ENCODE measurements at places on chromosomes 4 and X.

DNA sequence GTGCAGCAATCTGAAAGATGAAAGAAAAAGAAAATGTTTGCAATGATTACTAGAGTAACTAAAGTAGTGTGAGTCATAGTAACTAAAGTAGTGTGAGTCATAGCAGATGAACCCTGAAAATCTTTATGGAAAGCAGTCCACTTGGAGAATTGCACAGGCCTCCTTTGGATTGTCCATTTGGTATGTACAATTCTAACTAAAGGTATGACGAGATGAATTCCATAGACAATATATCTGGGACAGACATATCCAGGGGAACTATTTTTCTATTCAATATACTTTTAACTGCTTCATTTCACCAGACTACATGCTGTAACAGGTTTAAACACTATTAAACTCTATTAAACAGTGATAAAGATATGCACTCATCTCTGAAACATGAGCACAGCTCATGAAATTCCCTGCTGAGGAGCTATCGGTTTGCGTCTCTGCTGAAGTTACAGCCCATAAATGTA, 798.7 kb downstream of the PCDH7 start:
- DNase-seq, result no peak

DNA sequence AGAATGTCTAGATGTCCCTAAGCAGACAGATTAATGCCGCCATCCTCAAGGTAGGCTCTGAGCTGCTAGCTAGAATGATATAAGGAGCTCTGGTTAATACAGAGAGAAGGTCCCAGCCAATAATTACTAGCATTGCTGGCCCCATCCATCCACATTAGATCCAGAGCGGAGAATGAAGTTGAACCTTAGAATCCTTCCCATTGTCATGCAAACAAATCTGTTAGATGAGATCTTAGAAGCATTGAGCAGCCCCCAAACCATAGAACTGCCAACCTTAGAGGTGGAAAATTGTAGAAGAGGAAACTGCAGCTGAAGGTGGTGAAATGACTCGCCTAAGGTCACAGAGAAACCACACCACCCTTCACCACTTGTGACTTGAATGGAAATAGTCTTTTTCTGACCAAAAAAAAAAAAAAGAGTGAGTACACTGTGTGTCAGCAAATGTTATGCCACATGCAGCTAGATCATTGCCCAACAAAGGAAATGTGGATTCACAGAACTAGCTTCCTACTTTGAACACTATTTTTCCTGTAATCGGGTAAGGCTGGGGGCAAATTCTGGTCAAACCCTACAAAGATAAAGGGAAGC, 162.1 kb downstream of the SMIM20 start:
- peak; percentile 12 for DNase-seq

GRCh38 chr4:8642651-8643321, 50.2 kb downstream of the CPZ start:
- no peak for DNase-seq

- DNase-seq, result no peak
Observed at GRCh38 chr4:173502282-173502681, 27.7 kb downstream of the HAND2 start.

DNA sequence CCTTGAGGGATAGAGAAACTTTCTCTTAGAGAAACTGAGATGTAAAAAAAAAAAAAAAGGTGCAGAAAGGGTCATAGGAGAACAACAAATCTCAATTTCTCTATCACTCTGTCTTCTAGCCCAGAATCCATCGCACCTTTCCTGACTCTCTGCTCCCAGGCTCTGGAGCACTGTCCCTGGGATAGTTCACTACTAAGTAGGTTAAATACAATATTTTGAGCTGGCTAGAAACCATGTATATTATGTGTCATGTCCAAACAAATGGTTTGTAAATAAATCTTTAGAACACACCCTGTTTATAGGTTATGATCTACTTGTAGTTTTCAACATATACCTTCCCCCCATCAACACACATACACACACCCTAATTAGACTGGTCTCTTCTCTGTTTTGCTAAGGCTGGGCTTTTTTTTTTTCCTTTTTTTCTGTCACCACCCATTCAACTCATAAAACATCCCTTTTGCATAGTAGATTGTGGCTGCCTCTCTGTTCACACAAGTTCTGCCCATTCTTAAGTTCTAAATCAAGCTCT, 124.4 kb downstream of the KLHL13 start:
- no peak for DNase-seq

DNA sequence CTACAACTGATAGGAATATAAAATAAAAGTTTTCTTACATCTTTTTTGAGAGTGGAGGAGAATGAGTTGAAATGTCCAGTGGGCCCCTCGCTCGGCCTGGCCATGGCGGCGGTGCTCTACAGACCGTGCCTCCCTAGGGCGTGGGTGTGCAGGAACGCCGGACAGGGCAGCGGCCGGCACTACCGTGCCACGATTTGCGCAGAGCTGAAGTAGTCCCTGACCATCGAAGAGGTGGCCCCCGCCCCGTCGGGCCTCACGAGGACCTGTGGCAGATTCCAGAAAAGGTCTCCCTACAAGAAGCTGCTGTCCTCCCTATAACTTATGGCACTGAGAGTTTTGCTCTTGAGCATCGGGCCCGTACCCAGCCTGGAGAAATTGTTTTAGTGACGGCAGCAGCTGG, 228.9 kb upstream of the ARHGAP24 start:
- no peak for DNase-seq

Measured in skin of body (tissue), 3 donors.